ENCODE measurements at places on chromosomes 2 and 18.

DNA sequence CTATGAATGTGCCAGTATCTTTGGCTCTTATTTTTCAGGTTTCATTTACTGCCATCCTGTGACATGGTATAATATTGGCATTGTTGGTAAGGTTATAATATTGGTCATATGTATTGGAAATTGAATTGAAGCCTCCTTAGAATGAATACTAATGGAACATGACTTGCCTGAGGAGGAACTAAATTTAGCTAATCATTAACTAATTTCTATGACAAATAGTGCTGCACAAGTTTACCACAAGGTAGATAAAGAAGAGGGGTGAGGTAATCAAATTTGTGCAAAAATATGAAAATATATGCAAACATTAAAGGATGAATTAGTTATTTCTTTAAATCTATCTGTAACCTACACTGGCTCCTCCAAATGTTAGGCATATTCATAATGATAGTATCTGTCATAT is 43.2 kb upstream of the ORC2 start:
- no peak for DNase-seq

GRCh38 chr2:160309585-160309984 is 109.5 kb upstream of the ITGB6 start:
- DNase-seq: no peak

GRCh38 chr2:236639461-236640235 is 70.0 kb downstream of the ACKR3 start:
- no peak for DNase-seq

DNA sequence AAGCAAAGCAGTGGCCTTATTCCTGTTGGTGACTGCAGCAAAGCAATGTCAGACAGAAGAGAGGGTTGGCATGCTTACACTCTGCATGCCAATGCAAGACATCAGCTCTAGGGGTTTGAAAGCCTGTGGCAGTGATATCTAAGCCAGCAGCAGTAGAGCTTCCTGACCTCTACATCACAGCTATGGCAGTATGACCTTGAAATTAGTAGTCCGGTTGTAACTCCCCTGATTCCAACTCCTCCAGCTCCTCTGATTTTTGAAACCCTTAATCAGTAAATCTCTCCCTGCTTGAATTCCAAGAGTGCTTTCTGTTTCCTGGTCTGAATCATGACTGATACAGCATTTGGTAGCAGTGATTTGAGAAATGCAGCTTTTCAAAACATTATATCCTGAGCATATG is 60.0 kb upstream of the LRP1B start:
- no peak for DNase-seq

- no peak for DNase-seq
Observed at GRCh38 chr2:37376421-37377186, 32.2 kb downstream of the QPCT start.

DNA sequence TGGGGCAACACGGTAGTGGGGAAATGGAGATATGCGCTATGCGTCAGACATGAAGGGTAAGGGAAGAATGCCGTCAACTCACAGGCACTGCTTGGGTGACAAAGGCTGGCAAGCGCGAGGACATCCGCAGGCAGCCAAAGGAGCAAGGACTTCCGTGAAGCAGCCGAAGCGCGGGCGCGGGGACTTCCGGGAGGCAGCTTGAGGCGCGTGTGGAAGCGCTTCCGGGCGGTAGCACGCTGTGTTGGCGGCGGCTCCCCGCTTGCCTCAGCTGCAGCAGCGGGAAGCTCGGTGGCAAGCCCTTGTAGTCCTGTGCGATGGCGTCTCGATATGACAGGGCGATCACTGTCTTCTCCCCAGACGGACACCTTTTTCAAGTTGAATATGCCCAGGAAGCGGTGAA is at the start of gene PSMA8:
Gene PSMA8 (plus strand): TSS at position 218 of the 400 bp plus-strand sequence. CDS start 97 bp downstream, at position 315.
- DNase-seq: no peak

DNA sequence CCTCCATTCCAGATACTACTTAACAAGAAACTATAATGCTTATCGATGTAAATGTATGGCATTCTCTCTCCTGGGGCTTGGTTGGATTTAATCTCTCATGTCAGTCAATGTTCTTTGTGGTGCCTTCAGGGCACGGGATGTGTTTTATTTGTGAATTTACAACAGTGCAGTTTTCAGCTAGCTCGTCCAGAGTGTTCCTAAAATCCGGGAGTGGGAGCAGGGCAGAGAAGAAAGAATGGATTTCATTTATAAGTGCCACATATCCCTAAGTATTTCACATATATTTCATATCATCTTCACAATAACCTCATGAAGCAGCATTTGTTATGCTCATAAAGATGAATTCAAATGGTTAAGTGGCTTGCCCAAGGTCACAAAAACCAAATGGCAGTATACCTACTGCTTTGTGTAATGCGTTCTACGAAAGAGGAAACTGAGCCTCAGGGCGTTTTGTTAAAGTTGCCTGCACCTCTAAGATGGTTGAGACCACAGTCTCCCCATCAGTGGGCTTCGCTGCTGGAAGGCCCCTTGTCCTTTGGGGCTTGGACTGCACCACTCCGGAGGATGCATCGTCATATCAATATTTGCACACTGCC is 134.7 kb upstream of the MGAT5 start:
- DNase-seq: peak; percentile 66

GRCh38 chr2:27831279-27832050 is 58.7 kb downstream of the RBKS start:
- peak; percentile 56 for DNase-seq

DNA sequence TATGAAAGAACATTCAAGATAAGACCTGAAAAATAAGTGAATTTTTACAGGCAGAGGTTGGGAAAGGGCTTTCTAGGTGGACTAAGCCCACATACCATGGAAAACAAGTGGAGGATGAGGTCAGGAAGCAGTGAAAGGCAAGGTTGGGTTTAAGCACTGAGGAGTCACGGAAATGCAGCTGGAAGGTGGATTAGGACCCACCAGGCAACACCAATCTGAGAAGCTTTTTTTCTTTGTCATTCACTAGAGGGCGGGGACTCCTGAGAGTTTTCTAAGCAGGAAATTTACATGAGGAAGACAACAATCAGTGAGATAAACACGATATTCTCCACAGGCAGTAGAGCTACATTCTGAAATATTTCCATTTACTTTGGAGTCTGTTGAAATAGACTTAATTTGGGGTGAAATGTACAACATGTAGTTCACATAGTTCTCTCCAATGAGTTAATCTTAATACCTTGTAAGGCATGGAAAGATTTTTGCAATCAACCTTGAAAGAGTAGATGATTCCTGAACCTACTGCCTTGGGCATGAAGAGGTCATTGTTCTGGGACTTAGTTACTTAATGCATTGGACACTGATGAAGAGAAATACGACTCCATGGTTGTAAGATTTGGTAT is 40.7 kb downstream of the VIT start:
- DNase-seq: no peak

GRCh38 chr2:144597894-144598593 is 78.1 kb upstream of the ZEB2 start:
- no peak for DNase-seq

DNA sequence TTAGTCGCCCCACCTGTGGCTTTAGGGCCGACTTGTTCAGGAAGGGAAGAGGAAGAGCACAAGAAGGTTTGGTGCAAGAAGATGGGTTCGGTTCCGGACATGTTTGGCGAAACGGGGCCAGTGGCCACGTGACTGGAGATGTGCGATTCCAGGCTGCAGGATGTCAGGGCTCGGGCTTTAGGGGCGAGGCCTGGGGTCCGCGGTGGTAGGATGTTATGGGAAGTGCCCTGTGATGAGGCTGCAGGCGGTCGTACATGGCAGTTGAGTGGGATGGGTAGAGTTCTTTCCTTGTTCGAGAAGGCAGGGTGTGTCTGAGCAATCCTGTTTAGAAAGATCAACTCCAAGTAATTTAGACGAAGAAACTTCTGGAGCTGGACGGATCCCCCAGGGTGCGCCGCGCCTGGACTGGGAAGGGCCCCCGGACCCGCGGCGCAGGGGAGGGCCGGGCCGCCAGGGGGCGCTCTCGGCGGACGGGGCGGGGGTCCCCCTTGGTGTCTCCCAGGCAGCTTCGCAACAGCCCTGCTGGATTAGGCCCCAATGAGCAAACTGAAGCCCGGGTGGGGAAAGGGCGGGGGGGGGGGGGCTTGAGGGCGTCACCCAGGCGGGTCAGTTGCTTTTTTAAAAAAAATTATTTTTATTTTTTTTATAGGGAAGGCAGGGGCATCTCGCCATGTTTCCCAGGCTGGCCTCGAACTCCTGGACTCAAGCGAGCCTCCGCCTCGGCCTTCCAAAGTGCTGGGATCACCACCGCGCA is 17.2 kb upstream of the SDC1 start:
- DNase-seq: no peak

GRCh38 chr2:235144291-235144690 is 192.5 kb downstream of the SH3BP4 start:
- no peak for DNase-seq

- peak; percentile 86 for DNase-seq
Observed at GRCh38 chr2:8090748-8091700, 590.8 kb upstream of the ID2 start.

DNA sequence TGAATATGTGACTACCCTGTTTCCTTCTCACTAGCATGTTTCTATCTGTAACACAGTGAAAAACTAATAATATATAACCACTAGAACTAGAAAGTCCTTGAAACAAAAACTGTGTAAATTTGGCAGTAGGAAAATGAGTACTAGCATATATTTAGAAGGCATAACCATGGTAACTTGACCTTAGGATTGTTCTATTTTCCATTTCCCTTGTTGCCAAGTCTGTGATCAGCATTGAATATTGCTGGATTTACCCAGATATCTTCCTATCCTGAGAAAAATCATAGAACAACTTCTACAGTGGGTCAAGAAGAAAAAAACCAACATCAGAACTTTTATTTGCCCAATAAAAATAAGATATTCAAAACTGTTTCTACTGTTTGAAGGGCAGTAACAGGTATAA is 563.9 kb upstream of the NRXN1 start:
- DNase-seq: no peak

- no peak for DNase-seq
Observed at GRCh38 chr2:21763501-21763900, 639.7 kb downstream of the TDRD15 start.

Data from OCI-M1 (cell line).